ENCODE measurements at places on chromosomes 16 and 17.

- DNase-seq: no peak
Measured at GRCh38 chr17:64152428-64153125, 22.6 kb upstream of the ERN1 start.

GRCh38 chr16:7755347-7755882 is 422.8 kb downstream of the RBFOX1 start:
- DNase-seq: no peak

DNA sequence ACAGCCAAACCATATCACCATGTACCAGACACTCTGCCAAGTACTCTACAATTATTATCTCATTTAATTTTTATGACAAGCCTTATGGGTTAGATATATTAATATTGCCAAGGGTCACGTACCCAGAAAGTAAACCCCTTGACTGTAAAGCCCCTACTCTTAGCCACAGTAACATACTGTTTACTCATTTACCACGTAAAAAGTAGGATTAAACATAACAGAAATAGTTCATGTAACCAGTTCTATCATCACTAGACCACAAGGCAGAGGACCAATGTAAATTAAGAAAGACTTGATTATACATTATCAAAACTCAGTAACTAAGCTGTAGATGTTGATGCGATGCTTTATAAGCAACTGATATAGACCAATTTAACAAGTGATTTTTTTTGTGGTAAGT is 101.5 kb upstream of the CNTNAP4 start:
- DNase-seq: no peak

- DNase-seq: no peak
Measured at GRCh38 chr16:56777482-56777881, 47.6 kb downstream of the NUP93 start.

GRCh38 chr16:90048347-90048722 is 28.8 kb downstream of the PRDM7 start:
- peak; percentile 38 for DNase-seq

DNA sequence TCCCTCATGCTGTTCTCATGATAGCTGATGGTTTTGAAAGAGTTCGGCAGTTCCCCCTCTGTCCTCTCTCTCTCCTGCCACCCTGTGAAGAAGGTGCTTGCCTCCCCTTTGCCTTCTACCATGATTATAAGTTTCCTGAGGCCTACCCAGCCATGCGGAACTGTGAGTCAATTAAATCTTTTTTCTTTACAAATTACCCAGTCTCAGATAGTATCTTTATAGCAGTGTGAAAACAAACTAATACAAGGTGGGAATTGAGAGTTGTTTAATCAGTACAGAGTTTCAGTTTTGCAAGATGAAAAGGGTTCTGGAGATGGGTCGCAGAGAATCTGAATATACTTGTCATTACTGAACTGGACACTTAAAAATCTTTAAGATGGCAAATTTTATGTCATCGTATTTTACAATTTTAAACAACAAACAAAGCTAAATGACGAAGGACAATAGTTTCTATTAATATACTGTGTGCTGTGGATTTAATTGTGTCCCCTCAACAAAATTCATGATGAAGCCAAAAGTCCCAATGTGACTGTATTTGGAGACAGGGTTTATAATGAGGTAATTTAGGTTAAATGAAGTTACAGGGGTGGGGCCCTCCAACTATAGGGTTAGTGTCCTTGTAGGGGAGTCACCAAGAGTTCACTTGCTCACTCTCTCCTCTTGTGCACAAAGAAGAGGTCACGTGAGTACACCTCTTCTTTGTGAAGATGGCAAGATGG is 4.4 kb downstream of the MT3 start:
- no peak for DNase-seq

GRCh38 chr17:40956401-40957254 is 10.1 kb downstream of the KRT39 start:
- DNase-seq: no peak

GRCh38 chr17:56908001-56908542 is 5.8 kb downstream of the TRIM25 start:
- DNase-seq: no peak

GRCh38 chr16:68760671-68761275 is 23.7 kb downstream of the CDH1 start:
- DNase-seq: no peak

DNA sequence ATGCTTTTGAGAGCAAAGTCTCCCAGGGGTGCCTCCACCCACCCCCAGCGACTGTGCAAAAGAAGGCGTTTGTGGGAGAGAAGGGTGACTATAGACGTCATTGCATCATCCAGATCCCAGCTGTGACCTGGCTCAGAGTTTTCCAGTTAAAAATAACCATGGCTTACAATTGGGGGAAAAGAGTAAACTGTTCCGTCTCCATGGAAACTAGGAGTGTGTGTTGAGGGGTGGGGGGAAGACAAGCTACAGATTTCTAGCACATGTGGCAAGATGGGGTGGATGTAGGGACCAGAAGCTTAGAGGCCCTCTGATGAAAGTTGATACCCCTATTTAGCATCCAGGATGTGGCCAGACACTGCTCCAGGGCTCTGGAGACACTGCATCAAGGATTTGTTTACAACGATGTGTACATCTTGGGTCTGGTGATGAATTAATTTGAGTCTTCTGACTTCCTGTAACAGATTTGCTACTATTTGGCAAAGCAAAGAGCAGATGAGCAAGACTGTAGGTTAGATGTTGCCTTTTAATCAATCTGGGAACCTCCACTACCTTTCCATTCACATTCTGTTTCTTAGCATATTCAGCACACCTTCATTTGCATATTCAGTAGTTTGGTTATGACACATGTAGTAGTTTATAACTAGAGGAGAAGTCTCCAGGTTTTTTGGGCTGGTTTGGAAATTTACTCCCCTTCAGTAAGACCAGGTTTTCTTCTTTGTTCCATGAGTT is 6.2 kb upstream of the DUSP14 start:
- no peak for DNase-seq

- no peak for DNase-seq
Measured at GRCh38 chr17:15236281-15237105, 28.6 kb downstream of the PMP22 start.

- no peak for DNase-seq
Measured at GRCh38 chr16:67457611-67458010, 23.3 kb downstream of the ATP6V0D1 start.
